ENCODE measurements at places on chromosomes 13 and 19.

DNA sequence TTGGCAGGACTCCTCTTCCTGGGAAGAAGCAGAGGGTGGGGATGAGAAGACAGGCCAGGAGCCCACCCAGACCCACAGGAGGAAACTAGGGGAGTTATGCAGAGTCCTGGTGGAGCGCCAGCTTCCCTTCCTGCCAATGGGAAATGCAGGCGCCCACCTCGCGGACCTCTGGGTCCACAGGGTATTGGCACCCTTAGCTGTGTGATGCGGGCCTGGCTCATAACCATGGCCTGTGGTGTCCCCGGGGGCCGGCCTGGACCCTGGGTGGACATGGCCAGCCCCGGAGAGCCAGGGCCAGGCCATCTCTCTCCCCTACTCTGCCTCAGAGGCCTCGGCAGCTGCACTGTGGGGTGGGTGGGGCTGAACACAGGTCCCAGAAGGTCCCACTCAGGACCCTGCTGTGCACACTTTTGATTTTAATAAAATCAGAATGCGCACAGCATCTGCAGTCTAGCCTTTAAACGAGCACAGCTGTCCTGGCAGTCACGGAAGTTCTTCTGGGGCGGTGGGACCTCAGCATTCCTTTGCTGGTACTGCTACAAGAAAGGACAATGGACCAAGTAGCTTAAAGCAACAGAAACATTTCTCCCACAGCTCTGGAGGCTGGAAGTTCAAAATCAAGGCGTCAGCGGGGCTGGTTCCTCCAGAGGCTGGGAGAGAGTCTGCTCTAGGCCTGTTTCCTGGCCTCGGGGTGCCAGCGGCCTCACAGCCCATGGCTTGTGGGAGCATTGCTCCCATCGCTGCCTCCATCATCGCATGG lies 1.8 kb downstream of the F10 start:
- no peak for DNase-seq

DNA sequence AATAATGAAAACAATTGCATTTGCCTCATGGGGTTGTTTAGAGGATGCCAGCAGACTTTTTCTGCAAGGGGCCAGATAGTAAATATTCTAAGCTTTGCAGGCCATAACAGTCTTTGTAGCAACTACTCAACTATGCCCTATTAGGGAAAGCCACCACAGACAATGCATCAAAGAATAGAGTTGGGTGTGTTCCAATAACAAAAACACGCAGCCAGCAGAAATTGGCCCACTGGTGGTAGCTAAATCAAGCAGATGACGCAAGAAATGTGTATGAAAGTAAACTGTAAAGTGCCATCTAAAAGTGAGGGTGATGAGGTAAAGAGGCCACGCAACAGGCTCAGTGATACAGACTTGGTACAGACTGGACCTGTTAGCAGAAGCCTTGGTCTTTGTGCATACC lies 75.2 kb upstream of the SIAH3 start:
- no peak for DNase-seq

DNA sequence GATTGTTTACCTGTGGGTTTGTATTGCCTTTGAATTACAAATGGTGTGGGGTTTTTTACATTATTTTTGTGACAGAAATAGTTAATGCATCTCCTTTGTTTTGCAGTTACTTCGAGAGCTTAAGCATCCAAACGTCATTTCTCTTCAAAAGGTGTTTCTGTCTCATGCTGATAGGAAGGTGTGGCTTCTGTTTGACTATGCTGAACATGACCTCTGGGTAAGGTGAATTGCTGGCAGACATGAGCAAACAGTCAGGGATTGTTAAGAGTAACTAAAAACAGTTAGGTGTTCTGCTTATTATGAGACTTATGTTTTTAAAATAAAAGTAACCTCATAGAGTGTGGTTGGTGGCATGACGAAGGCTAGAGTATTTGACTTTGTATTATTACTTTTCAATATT lies 95.0 kb downstream of the CDK8 start:
- no peak for DNase-seq

DNA sequence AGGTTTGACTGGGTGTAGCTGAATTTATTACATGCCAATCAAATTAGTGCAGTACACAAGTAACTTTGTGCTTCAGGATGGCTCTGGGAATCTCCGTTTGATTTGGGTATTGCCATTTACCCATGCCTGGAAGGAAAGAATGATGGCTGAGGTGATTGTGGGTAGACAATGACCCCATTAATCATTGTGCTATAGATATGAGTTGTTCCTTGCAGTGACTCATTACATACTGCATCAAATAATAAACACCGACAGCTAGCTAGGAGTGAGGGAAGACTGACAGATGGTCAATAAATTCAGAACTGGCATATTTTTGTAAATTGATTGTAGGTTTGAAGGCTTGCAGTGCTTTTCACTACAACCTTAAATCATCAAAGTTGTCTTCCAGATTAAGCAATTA lies 1069.5 kb downstream of the DIAPH3 start:
- DNase-seq = no peak

- DNase-seq = no peak
Observed at GRCh38 chr13:77056382-77056781, 29.4 kb upstream of the FBXL3 start.

DNA sequence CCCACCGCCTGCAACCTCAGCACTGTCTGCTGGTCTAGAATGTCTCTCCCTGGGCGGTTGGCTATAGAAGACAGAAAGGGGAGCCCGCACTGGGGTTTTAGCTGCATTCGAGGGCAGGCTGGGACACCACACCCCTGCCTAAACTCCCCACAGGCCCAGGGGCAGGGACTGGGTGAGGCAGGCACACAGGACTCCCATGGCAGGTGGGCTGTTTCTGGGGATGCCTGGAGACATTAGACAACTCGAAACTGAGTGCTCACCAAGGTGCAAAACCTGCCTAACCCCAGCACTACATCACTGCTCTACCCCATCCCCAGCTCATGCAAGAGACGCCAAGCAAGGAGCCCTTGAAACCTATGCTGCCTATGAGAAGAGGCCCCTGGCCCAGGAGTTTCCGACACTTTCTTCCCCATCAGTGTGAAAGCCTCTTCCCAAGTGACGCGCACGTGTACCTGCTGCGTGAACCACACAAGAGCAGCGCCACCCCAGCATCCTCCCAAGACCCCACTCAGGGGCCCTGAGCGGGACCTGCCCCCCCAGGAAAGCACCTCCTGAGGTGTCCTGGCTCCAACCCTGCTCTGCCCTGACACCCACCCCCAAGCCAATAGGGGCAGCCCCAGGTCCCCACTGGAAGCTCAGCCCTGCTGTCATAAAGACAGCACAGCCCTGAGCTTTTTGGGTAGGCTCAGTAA lies 121.2 kb downstream of the TUBA3C start:
- DNase-seq = no peak

- no peak for DNase-seq
Observed at GRCh38 chr13:33235078-33235477, 50.5 kb downstream of the STARD13 start.

GRCh38 chr13:76597868-76598267 lies 288.3 kb downstream of the KCTD12 start:
- DNase-seq = no peak

- DNase-seq = no peak
Observed at GRCh38 chr19:34274827-34275625, 20.7 kb downstream of the GARRE1 start.

- DNase-seq = peak; percentile 34
Observed at GRCh38 chr19:42176990-42177685, 40.3 kb downstream of the DEDD2 start.

DNA sequence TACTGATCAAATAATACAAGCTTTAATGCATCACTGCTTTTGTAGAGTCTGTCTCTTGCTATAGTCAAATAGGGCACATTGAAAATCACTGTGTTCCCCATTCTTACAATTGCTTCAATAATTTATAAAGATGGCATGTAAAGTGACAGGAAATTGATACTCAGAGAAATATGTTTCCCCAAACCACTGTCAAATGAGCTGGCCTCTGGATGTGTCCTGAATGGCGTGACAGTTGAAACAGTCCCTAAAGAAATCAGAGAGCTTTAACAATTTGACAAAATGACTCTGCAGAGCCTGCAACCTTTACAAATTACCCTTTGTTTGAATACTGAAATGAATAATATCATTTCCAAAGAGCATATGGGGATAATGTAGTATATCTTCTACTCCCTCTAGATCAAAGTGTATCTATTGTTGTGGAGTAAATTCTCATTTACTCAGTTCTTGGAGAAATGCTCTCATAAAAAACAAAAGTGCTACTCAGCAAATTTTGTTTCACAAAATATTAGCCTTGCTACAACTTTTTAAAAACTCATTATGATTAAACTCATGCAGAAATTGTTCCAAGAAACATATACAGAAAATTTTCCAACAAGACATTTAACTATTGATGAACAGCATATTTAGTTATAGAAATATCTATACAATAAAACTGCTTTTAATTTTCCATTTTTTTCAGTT lies 763.2 kb upstream of the SPRY2 start:
- no peak for DNase-seq

DNA sequence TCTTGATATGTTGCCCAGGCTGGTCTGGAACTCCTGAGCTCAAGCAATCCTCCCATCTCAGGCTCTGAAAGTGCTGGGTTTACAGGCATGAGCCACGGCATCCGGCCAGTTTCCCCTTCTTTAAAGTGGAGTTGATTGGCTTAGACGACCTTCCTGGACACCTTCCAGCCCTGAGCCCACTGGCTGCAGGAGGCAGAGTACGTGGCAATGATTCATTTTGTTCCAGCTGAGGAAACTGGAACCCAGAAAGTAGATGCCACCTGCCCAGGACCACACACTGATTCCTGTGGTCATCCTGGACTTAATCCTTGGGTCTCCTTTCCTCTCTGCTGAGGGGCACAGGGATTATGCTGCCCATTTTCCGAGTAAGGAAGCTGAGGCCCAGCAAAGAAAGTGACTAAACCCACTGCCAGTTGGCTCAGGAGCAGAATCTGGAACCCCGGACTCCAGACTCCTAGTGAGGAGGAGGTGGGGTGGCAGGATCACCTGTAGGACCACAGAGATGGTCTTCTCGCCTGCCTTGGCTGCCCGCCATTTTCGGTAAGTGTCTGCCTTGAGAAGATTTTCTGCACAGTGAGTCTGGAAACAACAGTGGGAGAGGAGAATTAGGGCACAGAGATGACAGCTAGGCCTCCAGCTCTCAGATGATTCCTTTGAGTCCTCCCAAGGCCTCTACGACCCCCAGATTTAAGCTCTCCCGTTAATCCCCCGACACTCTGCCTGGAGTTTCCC lies 737 bp downstream of the XRCC1 start:
- no peak for DNase-seq

DNA sequence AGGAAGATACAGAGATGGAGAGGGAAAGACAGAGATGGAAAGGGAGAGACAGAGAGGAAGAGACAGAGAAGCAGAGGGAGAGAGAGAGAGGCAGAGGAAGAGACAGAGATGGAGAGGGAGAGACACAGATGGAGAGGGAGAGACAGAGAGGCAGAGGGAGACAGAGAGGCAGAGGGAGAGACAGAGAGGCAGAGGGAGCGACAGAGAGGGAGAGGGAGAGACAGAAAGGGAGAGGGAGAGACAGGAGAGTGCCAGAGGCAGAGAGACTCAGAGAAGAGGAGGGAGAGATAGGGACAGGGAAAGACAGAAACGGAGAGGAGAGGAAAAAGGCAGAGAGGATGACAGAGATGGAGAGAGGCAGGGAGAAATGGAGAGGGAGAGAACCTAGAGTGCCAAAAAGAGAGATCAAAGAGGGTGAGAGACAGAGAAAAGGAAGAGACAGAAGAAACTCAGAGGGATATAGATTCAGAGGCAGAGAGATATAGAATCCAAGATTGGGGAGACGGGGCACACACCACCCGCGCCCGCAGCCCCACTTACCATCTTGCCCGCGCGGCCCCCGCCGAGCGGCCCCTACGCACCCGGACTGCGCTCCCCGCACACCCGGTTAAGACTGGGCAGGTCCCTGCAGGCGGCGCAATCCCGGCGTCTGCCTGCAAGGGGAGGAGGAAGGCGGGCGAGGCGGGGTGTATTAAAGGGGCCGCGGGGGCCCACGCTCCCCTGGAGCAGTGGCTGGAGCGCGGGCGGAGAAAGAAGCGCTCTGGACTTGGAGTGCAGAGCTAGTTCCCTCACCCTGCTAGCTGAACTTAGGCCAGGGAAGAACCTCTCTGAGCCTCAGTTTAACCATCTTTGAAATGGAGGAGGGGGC lies 10.7 kb downstream of the TM6SF2 start:
- DNase-seq = no peak

DNA sequence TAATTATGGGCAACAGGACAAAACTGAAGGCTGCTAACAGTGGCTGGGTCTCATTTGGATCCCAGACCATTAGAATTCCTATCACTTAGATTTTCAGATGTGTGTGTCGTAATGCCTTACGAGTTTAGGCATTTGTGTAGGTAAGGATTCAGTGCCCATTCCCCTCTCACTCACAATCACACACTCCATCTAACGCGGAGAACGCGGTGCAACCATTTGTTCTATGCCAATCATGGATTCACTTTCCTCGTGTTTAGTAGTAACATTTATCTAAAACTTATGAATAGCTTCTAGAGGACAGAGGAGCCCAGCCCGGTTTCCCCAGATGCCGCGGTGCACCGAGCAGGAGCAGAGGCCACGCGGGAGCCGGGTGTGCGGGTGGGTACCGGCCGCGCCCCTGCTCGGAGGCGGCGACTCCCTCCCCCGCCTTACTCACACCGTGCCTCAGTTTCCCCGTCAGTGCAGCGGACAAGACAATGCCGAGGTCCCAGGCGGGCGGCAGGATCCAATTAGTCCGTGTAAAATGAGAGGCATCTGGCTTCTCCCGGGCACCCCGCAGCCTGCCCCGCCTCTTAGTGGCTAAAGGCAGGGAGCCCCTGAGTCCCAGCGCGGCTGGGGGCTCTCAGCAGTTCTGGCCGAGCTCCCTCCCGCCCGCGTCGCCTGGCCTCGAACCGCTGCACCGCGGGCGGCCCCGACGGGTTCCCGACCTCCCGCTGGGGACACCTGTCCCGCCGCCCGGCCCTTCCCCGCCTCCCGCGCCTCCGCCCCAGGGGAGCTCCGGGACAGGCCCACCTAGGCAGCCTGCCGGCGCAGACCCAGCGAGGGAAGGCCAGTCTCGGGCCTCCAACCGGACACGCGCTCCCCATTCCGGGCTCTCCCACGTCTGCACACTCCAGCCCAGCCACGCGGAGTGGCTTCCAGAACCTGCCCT lies 5.9 kb upstream of the C1QTNF9B start:
- DNase-seq = no peak

GRCh38 chr13:28744656-28745055 lies 25.9 kb upstream of the SLC46A3 start:
- DNase-seq = no peak

- DNase-seq = no peak
Observed at GRCh38 chr19:48745208-48745995, 1.3 kb downstream of the IZUMO1 start.

DNA sequence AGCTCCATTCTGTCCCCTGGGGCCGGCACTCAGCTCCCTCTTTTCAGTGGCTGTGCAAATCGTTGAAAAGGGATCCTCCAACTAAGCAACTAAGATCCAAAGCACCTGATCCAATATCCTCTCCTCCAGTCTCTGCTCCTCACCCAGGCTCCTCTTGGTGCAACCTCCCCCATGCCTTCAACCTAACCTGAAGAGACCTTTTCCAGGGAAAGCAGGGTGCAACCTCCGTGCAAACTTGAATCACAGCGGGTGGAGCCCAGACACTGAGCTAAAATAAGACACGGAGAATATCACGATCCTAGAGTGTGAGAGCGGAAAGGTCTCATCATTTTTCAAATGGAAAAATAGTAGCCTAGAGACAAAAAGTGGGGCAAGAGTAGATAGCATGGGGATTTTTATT lies 8.3 kb downstream of the CACNG7 start:
- DNase-seq = no peak
